ENCODE measurements at places on chromosomes 4 and X. TPM values are rescaled to one million over a fixed set of nuclear protein-coding genes. Genes with fewer than 3 reads are reported as not detected.

DNA sequence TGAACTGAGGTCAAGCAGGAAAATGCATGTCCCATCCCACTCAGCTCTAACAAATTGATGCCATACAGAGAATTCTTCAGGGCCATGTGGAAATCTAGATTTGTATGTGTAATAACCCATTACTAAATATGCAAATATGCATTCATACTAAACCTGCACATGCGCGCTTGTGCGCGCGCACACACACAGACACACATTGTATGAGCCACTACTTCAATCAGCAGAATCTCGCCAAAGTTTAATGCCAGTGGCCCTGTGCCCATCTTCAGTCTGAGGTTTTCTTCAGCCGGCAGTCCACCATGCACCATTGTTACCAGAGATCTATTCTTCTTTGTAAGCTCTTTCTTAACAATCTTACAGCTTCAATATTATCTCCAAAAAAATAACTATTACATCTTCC lies 276.4 kb downstream of the PDGFC start:
- no peaks in the 10 kb centered on the region for H3K36me3 ChIP-seq
- H3K4me1 ChIP-seq: no peaks in the 10 kb centered on the region
- no peak overlapping the region for H3K27ac ChIP-seq
- H3K4me3 ChIP-seq: no peak overlapping the region
- DNase-seq: no peak

GRCh38 chr4:155777971-155778735 lies 19.3 kb downstream of the GUCY1B1 start:
- no peaks in the 10 kb centered on the region for H3K4me1 ChIP-seq
- no peak for DNase-seq
- no peak overlapping the region for H3K4me3 ChIP-seq
- H3K27ac ChIP-seq: no peak overlapping the region
- H3K36me3 ChIP-seq: no peaks in the 10 kb centered on the region
- no peaks in the 10 kb centered on the region for H3K27me3 ChIP-seq

DNA sequence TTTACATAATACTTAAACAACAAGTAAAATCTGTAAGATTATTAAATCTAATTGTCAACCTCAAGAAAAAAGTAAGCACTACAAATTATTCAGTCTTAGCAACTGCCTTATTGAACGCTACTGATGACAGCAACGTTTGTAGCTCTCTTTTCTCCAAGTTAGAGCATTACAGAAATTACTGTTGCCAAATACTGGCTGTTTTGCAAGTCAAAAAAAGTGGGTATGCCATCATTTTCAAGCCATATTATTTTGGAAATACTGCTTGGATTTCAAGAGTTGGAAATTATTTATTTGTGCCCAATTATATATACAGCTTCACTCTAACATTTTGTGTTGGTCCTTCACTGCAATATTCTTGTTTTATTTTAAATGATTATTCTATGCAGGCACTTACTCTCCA lies 221.7 kb downstream of the CXXC4 start:
- H3K4me3 ChIP-seq: no peak overlapping the region
- H3K27me3 ChIP-seq: no peaks in the 10 kb centered on the region
- H3K4me1 ChIP-seq: no peaks in the 10 kb centered on the region
- no peak overlapping the region for H3K27ac ChIP-seq

DNA sequence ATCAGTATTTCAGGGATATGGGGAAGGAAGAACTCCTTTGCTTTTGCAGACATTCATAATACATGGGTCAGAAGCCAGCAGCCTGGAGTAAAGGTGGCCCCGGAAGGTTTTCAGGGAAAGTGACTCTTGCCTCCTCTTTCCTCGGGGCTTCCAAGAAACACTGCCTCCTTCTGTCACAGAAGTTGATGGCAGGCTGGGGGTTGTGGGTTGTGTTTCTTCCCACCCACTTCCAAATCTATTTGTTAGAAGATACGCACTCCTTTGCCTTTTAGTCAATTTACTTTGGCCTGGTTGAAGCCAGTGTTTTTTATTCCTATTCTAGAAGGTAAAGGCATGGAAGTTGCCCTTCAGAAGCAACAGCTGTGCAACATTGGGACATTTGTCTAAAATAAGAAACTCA lies 19.7 kb downstream of the KIT start:
- H3K4me3 ChIP-seq: no peak overlapping the region
- H3K36me3 ChIP-seq: no peaks in the 10 kb centered on the region
- no peak for DNase-seq
- H3K4me1 ChIP-seq: peaks cover 7% of the 10 kb centered on the region
- H3K27ac ChIP-seq: no peak overlapping the region

DNA sequence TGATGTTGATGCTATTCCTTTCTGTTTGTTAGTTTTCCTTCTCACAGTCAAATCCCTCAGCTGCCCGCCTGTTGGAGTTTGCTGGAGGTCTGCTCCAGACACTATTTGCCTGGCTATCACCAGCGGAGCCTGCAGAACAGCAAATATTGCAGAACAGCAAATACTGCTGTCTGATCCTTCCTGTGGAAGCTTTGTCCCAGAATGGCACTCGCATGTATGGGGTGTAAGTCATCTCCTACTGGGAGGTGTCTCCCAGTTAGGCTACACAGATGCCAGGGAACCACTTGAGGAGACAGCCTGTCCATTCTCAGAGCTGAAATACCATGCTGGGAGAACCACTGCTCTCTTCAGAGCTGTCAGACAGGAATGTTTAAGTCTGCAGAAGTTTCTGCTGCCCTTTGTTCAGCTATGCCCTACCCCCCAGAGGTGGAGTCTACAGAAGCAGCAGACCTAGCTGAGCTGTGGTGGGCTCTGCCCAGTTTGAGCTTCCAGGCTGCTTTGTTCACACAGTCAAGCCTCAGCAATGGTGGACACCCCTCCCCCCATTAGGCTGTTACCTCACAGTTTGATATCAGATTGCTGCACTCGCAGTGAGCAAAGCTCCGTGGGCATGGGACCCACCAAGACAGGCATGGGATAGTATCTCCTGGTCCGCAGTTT lies 74.9 kb downstream of the SPIN3 start:
- no peak for DNase-seq
- no peaks in the 10 kb centered on the region for H3K4me1 ChIP-seq
- no peaks in the 10 kb centered on the region for H3K27me3 ChIP-seq
- H3K4me3 ChIP-seq: no peak overlapping the region

GRCh38 chr4:41745292-41746024 lies 3.1 kb downstream of the PHOX2B start:
- no peaks in the 10 kb centered on the region for H3K36me3 ChIP-seq
- no peak overlapping the region for H3K4me3 ChIP-seq
- peaks cover 83% of the 10 kb centered on the region for H3K27me3 ChIP-seq
- DNase-seq: no peak
- no peaks in the 10 kb centered on the region for H3K4me1 ChIP-seq

DNA sequence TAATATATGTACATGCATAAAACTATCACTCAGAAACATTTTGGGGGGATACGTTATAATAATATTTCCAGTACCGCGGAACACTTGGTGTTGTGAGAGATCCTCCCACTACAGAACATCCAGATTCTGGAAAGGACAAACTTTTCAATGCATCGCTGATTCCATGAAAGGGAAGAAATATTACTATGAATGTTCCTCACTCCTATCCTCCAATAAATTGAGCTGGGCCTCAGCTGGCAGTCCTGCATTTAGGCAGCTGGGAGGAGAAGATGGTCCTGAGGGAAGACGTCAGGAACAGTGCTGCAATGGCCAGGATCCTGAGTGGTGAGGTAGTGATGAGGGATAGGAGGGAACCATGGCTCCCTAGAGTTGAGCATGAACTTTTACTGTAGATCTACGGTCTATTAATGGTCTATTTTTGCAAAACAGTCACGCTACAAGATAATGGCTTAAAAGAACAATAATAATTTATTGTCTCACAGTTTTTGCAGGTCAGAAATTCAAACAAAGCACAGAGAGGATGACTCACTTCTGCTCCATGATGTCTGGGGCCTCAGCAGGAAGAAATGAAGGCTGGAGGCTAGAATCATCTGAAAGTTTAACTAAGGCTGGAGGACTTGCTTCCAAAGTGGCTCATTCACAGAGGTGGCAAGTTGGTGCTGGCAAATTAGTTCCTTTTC lies 538.1 kb downstream of the STIM2 start:
- no peak overlapping the region for H3K4me3 ChIP-seq
- H3K4me1 ChIP-seq: no peaks in the 10 kb centered on the region
- DNase-seq: no peak

DNA sequence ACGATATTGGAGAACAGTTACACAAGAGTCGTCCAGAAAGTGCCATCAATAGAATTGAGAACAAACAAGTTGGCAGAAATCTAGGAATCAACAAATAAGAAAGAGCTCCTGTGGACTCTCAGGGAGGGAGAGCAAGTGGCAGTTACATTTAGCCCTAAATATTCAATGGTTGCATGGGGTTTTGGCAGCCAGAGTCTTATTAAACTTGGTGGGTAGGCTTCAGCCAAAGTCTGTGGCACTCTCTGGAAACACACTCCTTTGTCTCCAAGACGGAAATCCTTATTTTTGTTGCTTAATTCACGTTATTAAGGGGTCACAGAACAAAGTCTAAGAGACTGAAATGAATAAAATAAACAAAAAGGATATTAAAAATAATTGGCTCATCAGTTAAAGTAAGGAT lies 742.2 kb upstream of the ATOH1 start:
- no peaks in the 10 kb centered on the region for H3K4me1 ChIP-seq
- no peak overlapping the region for H3K4me3 ChIP-seq
- no peaks in the 10 kb centered on the region for H3K27me3 ChIP-seq
- no peak overlapping the region for H3K27ac ChIP-seq
- DNase-seq: no peak
- H3K36me3 ChIP-seq: no peaks in the 10 kb centered on the region

GRCh38 chrX:13074297-13075262 lies 30.2 kb upstream of the FAM9C start:
- peaks cover 55% of the 10 kb centered on the region for H3K4me1 ChIP-seq
- H3K27ac ChIP-seq: no peak overlapping the region
- no peaks in the 10 kb centered on the region for H3K36me3 ChIP-seq
- no peak overlapping the region for H3K4me3 ChIP-seq

The ARSJ gene
- not detected for polyA plus RNA-seq

The MED12 gene
- 5.0 TPM for polyA plus RNA-seq

The C4orf51 gene
- polyA plus RNA-seq: not detected

DNA sequence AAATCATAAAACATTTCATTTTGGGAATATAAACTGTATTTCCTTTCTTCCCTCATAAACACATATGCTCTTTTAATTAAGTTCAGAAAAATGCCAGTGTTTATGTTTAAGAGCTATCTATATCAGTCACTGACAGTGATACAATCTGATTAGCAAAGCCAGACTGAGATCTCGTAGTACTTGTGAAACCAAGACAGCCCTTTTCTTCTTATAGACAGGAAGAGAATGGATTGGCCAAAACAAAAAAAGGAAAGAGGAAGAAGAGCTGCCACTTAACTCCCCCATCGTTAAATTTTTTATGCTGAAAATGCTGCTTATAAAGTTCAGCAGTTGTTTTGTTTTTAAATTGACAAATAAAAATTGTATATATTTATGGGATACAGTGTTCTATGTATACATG lies 87.4 kb downstream of the PLAC1 start:
- no peaks in the 10 kb centered on the region for H3K4me1 ChIP-seq
- no peaks in the 10 kb centered on the region for H3K27me3 ChIP-seq
- DNase-seq: peak; percentile 4
- no peaks in the 10 kb centered on the region for H3K36me3 ChIP-seq
- H3K27ac ChIP-seq: no peak overlapping the region

DNA sequence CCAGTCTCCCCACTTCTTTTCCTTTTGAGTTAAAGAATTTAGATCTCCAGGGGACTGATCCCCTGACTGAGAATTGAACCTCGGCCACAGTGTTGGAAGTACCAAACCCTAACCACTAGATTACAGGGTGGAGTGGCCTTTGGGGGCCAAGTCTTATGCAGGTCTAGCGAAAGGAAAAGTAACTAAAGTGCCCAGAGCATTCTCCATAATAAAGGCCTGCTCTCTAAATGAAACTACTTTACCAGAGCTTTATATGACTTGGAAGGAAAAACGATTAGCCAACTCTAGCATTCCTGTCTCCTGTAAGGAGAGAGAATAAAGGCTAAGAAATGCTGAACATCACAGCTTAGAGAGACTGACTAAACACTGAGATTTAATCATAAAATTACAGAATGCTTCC lies 788.0 kb downstream of the C4orf33 start:
- H3K36me3 ChIP-seq: no peaks in the 10 kb centered on the region
- H3K27me3 ChIP-seq: no peaks in the 10 kb centered on the region
- DNase-seq: no peak
- H3K27ac ChIP-seq: no peak overlapping the region
- H3K4me1 ChIP-seq: no peaks in the 10 kb centered on the region
- no peak overlapping the region for H3K4me3 ChIP-seq

DNA sequence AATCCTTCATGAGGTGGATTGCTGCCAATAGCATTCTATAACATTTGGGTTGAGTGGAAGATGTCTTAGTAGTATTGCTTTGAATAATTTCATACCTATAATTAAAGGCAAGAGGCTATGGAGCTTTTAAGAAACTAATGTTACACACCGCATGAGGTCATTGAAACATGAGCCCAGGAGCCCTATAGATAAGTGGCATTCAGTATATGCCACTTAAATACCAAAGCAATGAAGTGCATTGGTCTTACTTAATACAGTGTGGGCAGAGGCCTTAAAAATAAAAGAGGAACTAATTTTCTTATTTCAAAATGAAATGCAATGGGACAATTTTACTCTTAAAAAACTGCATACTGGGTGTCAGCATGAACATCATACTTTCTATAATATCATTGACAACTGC lies 47.5 kb downstream of the SPATA18 start:
- H3K27me3 ChIP-seq: no peaks in the 10 kb centered on the region
- no peaks in the 10 kb centered on the region for H3K36me3 ChIP-seq
- no peak overlapping the region for H3K27ac ChIP-seq
- DNase-seq: no peak
- H3K4me1 ChIP-seq: no peaks in the 10 kb centered on the region

- no peak overlapping the region for H3K27ac ChIP-seq
- H3K4me3 ChIP-seq: no peak overlapping the region
- no peaks in the 10 kb centered on the region for H3K36me3 ChIP-seq
- no peaks in the 10 kb centered on the region for H3K27me3 ChIP-seq
These were observed 39.4 kb upstream of the NDP start for GRCh38 chrX:44012484-44013096.

DNA sequence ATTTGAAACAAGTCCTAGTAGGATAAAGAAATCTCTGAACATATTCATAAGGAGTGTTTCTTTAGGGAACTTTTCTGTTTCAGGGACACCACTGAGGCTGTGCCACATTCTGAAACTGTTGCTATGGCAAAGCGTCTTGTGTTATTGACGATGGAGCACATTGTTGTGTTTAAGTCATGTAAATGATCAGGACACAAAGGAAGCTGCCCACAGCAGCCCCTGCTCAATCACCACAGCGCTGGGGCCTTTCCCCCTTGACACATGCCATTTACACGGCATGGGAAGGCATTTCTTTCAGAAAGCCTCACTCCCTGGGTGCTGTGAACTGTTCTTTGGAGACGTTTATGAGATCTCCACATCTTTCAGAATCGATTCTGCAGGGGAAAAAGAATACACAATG lies 39.8 kb upstream of the MID1 start:
- H3K27me3 ChIP-seq: no peaks in the 10 kb centered on the region
- H3K4me1 ChIP-seq: no peaks in the 10 kb centered on the region
- H3K4me3 ChIP-seq: no peak overlapping the region
- DNase-seq: no peak
- no peak overlapping the region for H3K27ac ChIP-seq

The TIMP1 gene
- polyA plus RNA-seq: 682 TPM
